ENCODE measurements at places on chromosomes 13 and 19.

- no peak for DNase-seq
Observed at GRCh38 chr13:28408235-28408848, 86.6 kb downstream of the FLT1 start.

GRCh38 chr19:36060430-36060829, 5.7 kb downstream of the WDR62 start:
- peak; percentile 90 for DNase-seq

GRCh38 chr19:58209577-58209976, 19.1 kb upstream of the ZNF544 start:
- no peak for DNase-seq

DNA sequence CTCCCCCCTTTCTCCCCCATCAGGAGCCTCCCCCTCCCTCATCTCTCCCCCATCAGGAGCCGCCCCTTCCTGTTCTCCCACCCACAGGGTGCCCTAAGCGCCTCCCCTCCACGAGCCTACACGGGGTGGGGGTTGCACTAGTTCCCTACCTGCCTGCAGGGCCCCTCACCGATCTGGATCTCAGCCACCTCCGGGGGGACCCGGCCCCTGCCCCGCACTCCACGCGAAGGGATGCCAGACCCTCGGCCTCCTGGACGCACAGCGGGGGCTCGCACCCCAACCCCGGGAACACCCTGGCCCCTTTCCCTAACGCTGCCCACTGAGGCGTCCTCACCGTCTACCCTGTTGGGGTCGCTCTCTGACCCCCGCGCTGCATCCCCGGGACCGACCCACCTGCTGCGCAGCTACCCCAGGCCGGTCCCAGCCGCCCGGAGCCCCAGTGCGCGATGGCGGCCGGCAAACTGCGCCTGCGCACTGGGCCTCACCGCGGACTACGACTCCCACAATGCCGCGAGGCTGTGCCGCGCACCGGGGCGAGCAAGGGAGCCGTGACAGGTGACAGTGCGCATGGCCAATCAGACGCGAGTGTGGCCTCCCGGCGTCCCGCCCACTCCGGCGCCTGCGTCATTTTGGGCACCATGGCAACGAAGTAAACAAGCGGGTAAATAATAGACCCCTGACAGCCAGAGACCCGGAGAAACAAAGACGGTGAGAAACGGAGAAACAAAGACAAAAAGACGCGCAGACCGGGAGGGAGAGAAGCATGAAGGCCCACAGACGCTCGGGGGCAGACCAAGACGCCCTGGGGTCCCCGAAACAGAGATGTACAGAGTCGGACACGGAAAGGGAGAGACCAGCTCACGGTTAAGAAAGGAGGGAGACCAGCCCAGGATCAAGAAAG, at the start of gene ZSCAN18:
Gene ZSCAN18 (minus strand): TSS at position 451 of the 901 bp plus-strand sequence. CDS start 7,964 bp downstream, outside the sequence.
- DNase-seq: peak; percentile 90

GRCh38 chr13:30391956-30392680, 30.2 kb upstream of the UBE2L5 start:
- no peak for DNase-seq

DNA sequence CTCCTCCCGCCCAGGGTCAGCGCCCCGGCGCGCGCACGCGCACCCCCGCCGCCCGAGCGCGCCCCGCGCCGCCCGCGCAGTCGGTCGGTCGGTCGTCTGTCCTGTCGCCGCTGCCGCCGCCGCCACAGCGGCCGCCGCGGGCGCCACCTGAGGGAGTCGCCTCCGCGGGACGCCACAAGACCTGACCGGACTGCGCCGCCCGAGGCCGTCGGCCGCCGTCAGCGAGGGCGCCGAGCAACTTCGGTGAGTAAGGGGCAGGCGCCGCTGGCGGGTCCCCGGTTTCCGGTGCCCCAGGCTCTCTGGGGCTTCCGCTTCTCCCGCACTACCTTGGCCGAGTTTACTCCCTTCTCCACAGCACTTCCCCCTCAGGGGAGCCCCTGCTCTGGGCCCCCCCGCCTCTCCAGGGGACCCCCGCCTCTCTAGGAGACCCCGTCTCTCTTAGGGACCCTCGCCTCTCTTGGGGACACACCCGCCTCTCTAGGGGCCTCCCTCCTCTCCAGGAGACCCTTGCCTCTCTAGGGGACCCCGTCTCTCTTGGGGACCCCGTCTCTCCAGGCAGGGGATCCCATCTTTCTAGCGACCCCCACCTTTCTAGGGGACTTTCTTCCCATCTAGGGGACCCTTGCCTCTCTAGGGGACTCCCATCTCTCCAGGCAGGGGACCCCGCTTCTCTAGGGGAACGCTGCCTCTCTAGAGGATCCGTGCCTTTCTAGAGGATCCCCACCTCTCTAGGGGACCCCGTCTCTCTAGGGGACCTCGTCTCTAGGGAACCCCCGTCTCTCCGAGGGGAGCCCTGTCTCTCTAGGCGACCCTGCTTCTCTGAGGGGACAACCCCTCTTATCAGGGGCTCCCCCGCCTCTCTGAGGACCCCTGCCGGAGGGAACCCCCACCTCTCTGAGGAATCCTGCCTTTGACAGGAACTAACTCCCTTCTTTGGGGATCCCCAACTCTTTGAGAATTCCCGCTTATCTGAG, 19.3 kb upstream of the GATAD2A start:
- no peak for DNase-seq

DNA sequence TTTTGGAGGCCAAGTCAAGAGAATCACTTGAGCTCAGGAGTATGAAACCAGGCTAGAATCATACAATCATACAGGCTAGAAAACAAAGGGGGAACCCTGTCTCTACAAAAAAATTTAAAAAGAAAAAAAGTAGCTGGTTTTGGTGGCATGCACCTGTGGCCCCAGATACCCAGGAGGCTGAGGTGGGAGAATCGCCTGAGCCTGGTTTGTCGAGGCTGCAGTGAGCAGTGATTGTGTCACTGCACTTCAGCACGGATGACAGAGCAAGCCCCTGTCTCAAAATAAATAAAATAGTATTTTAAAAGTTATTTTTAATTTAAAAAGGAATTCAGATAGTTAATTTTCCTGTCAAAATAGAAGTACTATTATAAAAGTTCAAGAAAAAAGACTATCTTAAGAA, 369.1 kb upstream of the SLITRK5 start:
- DNase-seq: no peak

- DNase-seq: peak; percentile 77
Observed at GRCh38 chr19:21463449-21464105, 41.8 kb upstream of the ZNF429 start.

GRCh38 chr19:9523885-9524474, 14.5 kb downstream of the ZNF426 start:
- DNase-seq: no peak

- DNase-seq: no peak
Observed at GRCh38 chr13:79749984-79750551, 269.1 kb downstream of the NDFIP2 start.

DNA sequence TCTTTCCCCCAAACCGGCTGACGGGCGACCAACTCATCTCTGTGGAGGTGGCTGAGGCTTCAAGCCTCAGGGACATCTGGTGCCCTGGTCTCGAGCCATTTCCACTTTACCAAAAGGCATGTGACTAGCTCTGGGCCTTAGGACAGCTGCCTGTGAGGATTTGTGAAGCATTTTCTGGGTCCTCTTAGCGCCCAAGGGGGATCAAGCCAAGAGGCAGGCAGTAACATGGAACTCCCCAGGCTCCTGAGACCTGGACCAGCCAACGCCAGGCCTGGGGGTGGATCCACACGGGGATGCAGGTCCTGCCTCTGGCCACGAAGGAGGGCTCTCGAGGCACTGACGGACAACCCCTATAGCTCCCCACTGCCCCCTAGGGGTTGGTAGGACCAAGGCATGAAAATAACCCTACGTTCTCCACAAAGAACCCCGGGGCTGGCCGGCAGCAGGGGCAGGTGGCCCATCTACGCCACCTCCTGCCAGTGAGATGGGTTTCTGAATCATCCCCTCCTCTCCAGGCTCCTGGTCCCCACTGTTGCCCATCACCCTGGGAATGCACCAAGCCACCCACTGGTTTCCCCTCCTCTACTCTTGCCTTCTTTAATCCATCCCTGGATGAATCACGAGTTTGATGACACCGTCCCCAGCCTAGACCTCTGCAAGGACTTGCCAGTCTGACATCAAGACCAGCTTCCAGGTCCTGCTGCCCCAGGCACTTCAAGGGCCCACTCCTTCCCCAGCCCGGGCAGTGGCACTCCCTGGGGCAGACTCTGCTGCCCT, 7.0 kb upstream of the MYDGF start:
- peak; percentile 40 for DNase-seq

GRCh38 chr19:10920288-10920655, 8.2 kb downstream of the YIPF2 start:
- no peak for DNase-seq

GRCh38 chr19:7418596-7418995, 69.9 kb downstream of the ARHGEF18 start:
- DNase-seq: no peak

GRCh38 chr13:48514793-48515192, 18.1 kb downstream of the RCBTB2 start:
- no peak for DNase-seq

- no peak for DNase-seq
Observed at GRCh38 chr13:43227721-43228120, 204.3 kb downstream of the DNAJC15 start.

DNA sequence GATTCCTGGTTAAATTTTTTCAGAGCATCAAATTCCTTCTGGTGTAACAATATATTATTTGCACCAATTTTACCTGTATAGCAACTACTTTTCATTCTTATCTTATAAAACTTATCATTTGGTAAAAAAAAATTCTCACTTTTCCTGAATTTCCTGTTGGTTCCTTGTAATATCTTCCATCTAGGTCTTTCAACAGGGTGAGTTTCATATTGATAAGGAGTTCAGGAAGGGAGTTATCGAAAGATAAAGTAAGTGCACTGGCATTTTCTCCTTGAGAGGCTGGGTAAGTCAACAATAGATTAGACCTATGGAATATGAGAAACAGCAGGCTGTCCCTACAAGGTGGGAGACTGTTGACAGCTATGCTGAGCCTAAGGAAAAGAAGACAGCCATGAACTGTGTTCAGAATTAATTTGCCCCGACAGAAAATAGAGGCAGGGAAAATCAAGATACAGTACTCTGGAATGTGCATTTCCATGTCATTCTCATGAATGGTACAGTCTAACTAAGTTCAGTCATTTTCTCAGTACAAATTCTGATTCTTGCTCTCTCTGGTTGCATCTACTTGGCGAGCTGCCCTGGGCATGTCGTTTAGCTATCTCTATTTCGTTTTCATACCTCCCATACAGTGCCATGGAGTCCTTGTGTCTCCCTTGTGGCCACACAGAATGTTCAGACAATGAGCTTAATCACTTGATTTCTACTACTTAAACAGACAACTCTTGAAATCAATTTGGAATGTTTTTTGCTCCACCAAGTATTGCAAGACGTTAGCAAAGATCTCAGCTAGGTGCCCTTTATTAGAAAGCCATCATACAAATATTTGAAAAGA, 9.9 kb downstream of the IGFL1 start:
- DNase-seq: no peak

DNA sequence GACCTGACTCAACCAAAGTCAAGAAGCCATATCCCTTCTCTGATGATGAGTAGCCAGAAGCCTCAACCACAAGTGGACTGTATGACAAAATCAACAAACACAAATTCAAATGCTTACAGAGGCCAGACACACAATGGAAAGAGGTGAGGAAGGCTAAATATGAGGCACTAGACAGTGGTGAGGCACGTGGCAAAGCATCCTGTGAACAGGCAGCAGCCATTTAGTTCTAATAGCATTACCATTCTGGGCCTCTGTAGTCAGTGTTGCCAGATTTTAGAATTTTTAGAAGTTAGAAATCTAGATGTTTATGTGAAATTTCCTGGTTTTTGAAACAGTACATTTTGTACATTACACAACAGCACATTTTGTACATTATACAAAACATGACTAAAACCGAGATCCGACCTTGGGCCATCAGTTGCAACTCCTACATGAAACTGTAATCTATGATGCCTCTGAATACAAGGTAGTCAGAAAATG, 403.3 kb downstream of the COG6 start:
- no peak for DNase-seq

- no peak for DNase-seq
Observed at GRCh38 chr19:55251341-55252081, 7.3 kb downstream of the PPP6R1 start.

- DNase-seq: no peak
Observed at GRCh38 chr19:30649934-30650614, 277.9 kb downstream of the ZNF536 start.

DNA sequence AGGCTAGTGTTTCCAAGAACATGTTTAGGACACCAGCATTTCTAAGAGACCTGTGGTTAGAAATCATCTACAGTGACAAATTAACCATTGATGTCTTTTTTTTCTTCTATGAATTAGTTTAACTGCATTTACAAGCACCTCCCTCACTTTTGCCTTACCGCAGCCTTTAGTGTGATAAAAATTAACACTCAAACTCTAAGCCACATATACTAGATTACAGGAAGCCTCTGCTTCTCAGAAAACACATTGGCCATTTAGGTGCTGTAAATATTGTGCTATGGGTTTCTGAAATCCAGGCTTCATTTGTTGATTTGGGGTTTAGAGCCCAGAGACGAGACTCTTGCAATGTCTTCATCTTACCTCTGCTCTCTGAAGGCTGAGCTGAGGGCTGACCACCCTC, 34.6 kb upstream of the OLFM4 start:
- no peak for DNase-seq

DNA sequence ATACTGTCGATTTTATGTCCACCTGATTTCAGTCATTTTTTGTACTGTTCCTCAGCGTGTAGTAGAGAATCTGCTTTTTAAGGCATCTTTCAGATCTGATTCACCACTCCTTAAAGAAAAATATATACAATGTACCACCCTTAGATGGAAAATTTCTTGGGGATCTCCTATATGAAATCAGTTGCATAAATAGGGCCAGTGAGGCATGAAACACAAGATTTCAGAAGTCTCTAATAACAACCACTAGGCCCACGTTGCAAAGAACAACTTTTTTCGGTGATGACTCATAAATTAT, 1.4 kb downstream of the USP12 start:
- DNase-seq: no peak

DNA sequence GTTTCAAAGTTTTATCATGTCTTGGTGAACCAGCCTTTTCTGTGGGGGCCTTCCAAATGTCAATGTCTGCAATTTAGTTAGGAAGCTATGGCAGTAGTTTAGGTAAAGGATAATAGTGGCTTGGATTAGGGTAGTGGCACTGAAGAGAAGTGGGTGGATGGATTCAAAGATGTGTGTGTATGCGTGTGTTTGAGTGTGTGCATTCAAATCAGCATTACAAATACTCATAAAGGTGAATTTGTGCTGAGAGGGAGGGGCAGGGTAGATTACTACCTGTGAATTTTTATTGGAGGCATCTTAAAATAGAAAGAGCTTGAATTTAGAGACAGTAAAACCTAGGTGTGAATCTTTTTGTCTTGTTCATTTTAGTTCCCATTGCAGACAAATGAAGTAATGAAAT, 16.9 kb downstream of the NDFIP2 start:
- no peak for DNase-seq

- no peak for DNase-seq
Observed at GRCh38 chr13:110716247-110716515, 2.7 kb downstream of the ING1 start.

DNA sequence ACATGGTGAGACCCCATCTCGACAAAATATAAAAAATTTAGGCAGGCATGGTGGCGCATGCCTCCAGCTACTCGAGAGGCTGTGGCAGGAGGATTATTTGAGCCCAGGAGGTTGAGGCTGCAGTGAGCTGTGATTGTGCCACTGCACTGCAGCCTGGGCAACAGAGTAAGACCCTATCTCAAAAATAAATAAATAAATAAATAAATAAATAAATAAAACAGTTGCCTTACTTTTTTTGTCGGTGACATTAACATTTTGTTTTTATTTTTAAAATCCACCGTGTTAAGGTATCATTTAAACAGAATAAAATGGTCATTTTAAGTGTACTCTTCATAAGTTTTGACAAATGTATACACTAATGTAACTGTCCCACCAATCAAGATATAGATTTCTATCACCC, 57.0 kb downstream of the RASL11A start:
- DNase-seq: no peak

All from 8988T (cell line).